ENCODE measurements at places on chromosomes 12 and 14. TPM values are rescaled to one million over a fixed set of nuclear protein-coding genes. Genes with fewer than 3 reads are reported as not detected.
A peak's percentile ranks its signal among the peaks of the same experiment; 100 is the strongest.

DNA sequence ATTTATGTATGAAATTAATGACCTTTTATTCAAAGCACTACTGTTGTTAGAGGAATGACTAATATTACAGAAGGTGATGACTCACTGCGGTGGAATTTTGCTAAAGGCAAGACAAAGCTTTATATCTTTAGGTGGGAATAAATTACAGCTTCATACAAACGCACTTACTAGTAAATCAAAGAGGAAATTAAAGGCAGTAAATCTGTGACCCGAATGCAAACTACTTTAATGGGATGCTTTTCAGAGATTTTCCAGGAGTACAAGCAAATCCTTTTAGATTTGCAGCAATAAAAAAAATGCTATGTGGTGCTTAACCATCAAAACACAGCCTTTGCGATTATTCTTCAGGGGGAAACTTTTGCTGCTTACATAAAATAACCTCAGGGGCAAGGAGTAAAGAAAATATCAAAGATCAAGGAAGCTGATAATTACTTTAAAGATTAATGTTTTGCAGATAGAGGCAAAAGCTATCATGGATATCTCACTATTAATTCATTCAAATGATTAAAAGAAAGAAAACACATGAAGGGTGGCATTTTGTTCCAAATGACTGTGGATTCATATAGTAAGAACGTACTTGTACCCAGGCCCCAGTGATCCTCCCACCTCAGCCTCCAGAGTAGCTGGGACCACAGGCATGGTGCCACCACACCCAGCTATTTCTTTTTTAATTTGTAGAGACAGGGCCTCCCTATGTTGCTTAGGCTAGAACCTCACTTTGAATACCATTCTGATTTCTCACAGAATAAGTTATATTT lies 98.9 kb downstream of the DENND5B start:
- no peaks in the 10 kb centered on the region for H3K4me1 ChIP-seq
- H3K27ac ChIP-seq: no peak overlapping the region
- H3K27me3 ChIP-seq: peaks cover 5% of the 10 kb centered on the region
- DNase-seq: no peak

- no peaks in the 10 kb centered on the region for H3K36me3 ChIP-seq
- no peak overlapping the region for H3K4me3 ChIP-seq
- no peak overlapping the region for H3K27ac ChIP-seq
- peaks cover 6% of the 10 kb centered on the region for H3K27me3 ChIP-seq
Measured at GRCh38 chr12:76936275-76937193, 57.7 kb upstream of the CSRP2 start.

DNA sequence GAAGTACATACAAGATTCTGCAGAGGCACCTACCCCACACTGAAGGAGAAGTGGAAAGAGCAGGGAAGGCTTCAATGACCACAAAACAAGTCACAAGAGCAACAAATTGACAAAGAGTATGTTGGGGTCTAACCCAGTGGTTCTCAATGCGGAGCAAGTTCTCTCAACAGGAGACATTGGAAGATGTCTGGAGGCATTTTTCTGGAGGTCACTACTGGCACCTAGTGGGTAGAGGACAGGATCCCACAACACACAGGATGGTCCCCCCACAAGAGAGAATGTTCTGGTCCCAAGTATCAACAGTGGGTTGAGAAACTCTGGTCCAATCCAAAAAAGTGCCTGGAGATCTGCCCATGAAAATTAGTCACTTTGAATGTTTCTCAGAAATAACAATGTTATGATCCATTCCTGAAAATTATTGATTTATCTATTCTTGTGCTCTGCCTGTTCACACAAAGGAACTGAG lies 3.4 kb downstream of the SSH1 start:
- peaks cover 47% of the 10 kb centered on the region for H3K4me1 ChIP-seq
- peaks cover 5% of the 10 kb centered on the region for H3K27me3 ChIP-seq
- H3K27ac ChIP-seq: peak overlapping the region; percentile 9
- peaks cover 34% of the 10 kb centered on the region for H3K36me3 ChIP-seq
- H3K4me3 ChIP-seq: peak overlapping the region; percentile 6

DNA sequence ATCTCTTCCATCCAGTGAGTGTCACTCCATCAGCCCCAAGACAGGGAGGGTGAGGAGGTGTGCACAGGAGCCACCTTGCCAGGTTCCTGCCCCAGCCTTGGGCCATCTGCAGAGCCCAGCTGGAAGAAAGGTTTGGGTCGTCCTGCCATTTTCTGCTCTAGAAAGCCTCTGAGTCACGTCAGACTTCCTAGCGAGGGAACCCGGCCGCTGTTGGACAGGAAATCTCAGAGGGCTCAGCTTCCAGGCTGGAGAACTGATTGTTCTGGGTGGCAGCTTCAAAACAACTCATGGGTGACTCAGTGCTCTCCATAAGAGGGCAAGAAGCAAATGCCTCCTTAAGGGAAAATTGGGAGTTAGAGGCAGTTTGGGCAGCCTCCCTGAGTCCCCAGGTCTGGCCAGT lies 16.6 kb downstream of the HIP1R start:
- H3K27ac ChIP-seq: peak overlapping the region; percentile 18
- DNase-seq: no peak
- no peaks in the 10 kb centered on the region for H3K27me3 ChIP-seq
- no peaks in the 10 kb centered on the region for H3K36me3 ChIP-seq
- H3K4me3 ChIP-seq: no peak overlapping the region

- peak overlapping the region; percentile 52 for H3K27ac ChIP-seq
- peak overlapping the region; percentile 88 for H3K4me3 ChIP-seq
- H3K27me3 ChIP-seq: peaks cover 3% of the 10 kb centered on the region
- H3K4me1 ChIP-seq: peaks cover 30% of the 10 kb centered on the region
Measured at GRCh38 chr12:122420471-122421162, 1.9 kb downstream of the CLIP1 start.

DNA sequence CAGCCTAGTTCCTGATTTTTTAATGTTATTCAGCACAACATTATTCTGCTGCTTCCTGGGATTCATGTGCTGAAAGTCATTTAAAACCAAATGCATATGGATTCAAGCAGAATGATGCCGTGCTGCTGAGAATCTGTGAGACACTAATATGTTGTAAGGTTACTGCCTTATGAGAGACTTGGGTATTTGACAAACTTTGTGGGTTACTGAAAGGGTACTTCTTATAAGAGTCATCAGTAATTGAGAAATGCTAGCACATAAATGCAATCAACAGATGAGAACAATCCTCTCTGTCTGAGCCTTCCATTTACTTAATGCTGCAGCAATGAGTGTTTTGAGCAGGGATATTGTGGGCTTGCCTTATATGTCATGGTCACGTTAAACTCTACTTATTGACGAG lies 175.7 kb downstream of the NPAS3 start:
- no peak overlapping the region for H3K27ac ChIP-seq
- H3K27me3 ChIP-seq: no peaks in the 10 kb centered on the region

GRCh38 chr12:117053050-117053400 lies 46.2 kb downstream of the TESC start:
- no peak overlapping the region for H3K4me3 ChIP-seq
- peak overlapping the region; percentile 41 for H3K27ac ChIP-seq
- peaks cover 14% of the 10 kb centered on the region for H3K4me1 ChIP-seq
- no peaks in the 10 kb centered on the region for H3K27me3 ChIP-seq

- H3K4me1 ChIP-seq: peaks cover 13% of the 10 kb centered on the region
- peaks cover 3% of the 10 kb centered on the region for H3K36me3 ChIP-seq
- H3K4me3 ChIP-seq: no peak overlapping the region
- DNase-seq: no peak
Measured at GRCh38 chr14:98877065-98877464, 394.9 kb downstream of the BCL11B start.

GRCh38 chr12:102484428-102484958 lies 4.1 kb upstream of the IGF1 start:
- H3K27ac ChIP-seq: peak overlapping the region; percentile 84
- H3K4me3 ChIP-seq: peak overlapping the region; percentile 61
- H3K4me1 ChIP-seq: peaks cover 29% of the 10 kb centered on the region
- peaks cover 5% of the 10 kb centered on the region for H3K36me3 ChIP-seq
- peak; percentile 73 for DNase-seq
- H3K27me3 ChIP-seq: peaks cover 2% of the 10 kb centered on the region

The KRT79 gene
- not detected for total RNA-seq

The CYP27B1 gene
- 2.6 TPM for total RNA-seq

The KRT85 gene
- total RNA-seq: not detected

The FOXG1 gene
- not detected for total RNA-seq

All from activated CD8-positive, alpha-beta T cell treated with anti-CD3 and anti-CD28 coated beads, Interleukin-2, amount 10 ng/mL, durations not matched to agents 7 days and 5 days (primary cell).